ENCODE measurements at places on chromosomes 5 and 9.
A peak's percentile ranks its signal among the peaks of the same experiment; 100 is the strongest.

DNA sequence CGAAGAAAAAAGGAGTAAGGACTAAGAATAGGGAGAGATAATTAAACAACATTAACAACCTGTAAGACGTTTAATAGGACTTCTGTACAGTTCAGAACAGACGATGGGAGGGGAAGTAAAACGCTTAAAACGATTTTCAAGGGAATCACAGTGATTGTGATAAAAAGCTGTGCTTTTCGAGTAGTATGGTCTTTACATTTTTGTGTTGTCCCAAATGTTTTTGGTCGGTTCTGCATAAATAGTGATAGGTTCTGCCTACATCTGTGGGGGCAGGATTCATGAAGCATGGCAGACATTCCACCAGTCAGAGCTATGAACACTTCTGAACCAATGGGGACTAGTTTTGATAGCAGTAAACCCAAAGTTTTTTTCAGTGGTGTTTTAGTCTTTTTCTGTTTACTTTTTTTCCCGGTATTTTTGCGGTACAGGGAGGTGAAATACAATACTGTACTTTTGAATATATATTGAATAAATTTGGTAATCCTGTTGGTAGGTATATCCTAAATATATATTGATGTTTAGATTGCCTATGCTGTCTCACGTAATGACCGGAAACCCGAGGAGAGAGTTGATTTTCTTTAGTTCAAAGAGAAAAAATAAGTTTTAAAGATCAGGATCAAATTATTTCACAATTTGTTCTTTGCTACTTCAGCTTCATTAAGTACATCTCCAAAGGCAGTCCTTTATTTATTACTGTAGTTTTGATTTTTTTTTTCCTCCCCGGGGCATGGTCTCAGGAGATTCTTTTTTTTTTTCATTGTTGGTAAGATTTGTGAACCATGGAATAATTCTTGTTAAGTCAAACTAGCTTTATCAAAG lies 1.3 kb downstream of the ERBIN start:
- peak; percentile 26 for DNase-seq

GRCh38 chr9:121222524-121223171 lies 21.0 kb upstream of the RAB14 start:
- no peak for DNase-seq

- no peak for DNase-seq
These were observed 66.0 kb downstream of the KLF4 start for GRCh38 chr9:107423540-107423939.

- no peak for DNase-seq
These were observed 560.7 kb downstream of the ZNF608 start for GRCh38 chr5:124185716-124186115.

- DNase-seq = peak; percentile 29
These were observed 24.4 kb upstream of the COL5A1 start for GRCh38 chr9:134617246-134617645.

DNA sequence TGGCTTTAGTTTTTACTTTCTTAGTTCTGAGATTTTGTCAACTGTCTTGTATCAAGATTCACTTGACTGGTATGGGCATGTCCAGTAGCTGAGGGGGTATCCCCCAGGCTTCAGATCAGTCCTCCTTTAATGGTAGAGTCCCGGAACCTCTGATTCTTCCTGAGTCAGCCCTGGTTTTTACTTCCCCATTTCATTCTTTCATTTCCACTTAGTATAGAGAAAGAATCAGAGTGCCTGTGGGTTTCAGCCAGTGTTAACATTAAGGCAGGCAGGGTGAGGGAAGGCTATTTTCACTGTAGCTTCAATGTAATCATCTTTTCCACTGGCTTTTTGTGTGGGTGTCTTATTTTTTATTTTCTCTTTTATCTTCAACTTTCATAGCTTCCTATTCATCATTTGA lies 8.3 kb upstream of the COMMD10 start:
- no peak for DNase-seq

DNA sequence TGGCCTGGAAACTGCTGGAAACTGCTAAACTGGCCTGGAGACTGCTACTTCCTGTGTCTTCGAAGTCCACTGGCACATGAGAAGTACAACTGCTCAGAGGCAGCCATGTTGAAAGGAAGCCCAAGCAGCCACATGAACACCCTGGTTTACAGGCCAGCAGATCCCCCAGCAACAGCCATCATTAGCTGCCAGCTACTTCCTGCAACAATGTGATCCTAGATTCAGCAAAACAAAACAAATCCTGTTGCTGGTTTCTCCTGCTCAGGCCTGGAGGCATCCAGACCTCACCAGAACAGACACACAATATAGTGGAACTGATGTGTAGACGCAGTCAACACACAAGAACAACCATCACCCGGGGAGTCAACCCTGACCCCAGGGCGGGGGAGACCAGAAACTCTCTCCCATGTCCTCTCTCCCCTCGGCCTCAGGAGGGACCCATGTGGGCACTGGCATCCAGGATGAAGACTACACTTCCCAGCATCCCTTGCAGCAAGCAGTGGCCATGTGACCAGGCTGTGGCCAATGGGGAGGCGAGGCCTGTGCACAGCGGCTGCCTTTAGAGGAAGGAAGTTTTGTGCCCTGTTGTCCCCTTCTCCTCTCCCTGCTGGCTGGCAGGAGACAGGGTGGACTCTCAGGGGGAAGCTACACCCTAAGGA lies 9.2 kb upstream of the LCN15 start:
- no peak for DNase-seq

- no peak for DNase-seq
These were observed 56.6 kb downstream of the RASEF start for GRCh38 chr9:83006378-83006777.

DNA sequence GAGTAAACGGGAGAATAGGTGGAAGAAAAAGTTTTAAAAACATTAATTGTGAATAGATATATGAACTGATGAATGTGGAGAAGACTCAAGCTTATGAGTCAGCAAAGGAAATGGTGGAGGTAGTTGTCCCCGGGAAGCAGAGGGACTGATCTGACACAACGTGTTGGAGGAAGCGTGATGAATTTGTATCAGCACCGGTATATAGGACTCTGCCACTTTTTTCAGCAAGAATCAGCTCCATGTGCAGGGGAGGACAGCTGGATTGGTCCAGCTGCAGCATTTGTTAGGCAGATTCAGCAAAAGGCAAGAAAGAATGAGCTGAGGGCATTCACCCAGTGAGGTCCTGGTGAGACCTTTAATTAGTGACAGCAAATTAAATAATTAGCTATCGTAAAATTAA lies 276.0 kb downstream of the TENT4A start:
- no peak for DNase-seq

GRCh38 chr5:142501890-142502289 lies 177.1 kb upstream of the SPRY4 start:
- DNase-seq = no peak

DNA sequence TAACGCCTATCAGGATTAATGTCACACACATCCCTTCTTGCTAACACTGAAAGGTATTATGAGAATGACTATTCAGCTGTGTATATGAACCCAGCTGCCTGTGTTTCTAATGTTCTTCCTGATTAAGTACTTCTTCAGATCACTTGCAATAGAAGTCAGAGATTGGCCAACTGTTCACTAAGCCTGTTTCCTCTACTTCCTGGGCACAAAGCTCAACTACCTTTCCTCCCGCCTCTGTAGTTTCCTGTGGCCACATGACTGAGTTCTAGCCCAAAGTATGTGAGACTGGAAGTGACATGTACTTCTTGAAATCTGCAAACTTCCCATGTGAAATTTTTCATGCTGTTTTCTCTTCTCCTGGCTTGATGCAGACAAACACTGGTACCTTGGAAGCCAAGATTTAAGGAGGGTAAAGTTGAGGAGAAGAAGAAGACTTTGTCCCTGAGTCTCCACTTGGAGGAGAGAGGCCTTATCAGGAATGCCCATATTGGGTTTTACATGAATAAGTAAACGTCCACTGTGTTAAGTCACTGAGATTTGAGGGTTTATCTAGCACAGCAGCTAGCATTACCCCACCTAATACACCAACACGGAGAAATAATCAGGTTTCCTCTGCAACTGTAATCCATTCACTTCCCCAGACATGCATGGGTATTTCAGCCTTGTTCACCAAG lies 58.6 kb downstream of the SLIT3 start:
- DNase-seq = no peak

DNA sequence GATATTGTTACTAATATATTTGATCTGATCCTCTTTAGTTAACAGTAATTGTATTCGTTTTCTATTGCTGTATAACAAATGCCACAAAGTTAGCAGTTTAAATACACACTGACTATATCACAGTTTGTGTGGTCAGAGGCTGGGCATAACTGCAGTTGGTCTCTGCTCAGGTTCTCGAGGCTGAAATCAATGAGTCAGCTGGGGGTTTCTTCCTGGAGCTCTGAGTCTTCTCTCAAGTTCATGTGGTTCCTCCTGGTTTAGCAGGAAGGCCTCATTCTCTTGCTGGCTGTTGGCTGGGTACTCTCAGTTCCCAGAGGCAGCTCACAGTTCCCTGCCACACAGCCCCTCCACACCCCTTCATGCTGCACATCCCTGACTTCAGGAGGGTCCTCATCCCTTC lies 20.7 kb downstream of the COL23A1 start:
- no peak for DNase-seq

- no peak for DNase-seq
These were observed 671.4 kb downstream of the NR2F1-AS1 start for GRCh38 chr5:92909602-92909962.

GRCh38 chr5:144304688-144305087 lies 134.0 kb downstream of the KCTD16 start:
- DNase-seq = no peak

- DNase-seq = no peak
These were observed 190.4 kb downstream of the DRD1 start for GRCh38 chr5:175253597-175253996.

GRCh38 chr5:55081541-55081940 lies 20.9 kb upstream of the GZMA start:
- no peak for DNase-seq

DNA sequence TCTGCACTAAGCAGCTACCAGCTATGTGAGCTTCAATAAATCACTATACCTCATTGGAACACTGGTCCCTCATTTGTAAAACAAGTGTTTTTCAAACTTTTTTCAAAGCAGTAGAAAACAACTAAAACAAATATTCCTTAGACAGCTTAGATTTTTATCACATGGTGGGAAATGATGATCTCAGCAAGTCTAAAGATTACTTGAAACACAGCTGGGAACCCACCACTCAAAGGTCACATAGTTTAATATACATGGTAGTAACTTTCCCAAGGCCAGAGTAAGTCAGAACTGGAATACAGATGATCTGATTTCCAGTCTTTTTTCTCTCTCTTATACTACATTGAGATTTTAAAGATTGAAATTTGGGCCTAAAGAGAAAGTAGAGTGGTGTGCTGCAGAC lies 850 bp upstream of the C6 start:
- no peak for DNase-seq

DNA sequence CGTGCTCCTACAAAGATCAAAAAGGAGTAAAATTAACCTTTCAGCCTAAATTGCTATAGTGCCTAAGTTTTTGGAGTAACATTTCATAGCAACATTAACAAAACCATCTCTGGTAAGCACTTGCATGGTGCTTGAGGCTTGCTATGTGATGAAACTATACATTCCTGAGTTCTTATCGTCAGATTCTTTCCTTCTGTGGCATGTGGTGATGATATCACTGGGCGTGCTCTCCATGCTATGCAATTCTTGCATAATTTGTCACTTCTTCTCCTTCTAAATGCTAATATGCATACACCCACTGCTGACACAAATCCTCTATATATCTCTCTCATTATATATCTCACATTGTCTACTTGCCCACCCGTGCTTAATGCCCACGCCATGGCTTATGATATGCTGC lies 2019.9 kb downstream of the MAT2B start:
- DNase-seq = no peak

DNA sequence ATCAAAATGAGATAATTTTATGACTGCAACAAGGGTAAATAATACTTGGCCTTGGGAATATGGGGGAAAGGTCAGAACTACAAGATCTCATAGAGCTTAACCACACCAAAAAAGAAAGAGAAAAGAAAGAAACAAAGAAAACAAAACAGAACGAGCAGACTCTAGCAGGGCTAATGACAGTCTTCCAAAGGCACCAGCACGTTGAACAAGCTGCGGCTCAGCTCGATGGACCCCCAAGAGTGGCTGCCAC lies 689 bp downstream of the AK3 start:
- no peak for DNase-seq

- no peak for DNase-seq
These were observed 291.2 kb downstream of the BRINP1 start for GRCh38 chr9:119078015-119078414.

DNA sequence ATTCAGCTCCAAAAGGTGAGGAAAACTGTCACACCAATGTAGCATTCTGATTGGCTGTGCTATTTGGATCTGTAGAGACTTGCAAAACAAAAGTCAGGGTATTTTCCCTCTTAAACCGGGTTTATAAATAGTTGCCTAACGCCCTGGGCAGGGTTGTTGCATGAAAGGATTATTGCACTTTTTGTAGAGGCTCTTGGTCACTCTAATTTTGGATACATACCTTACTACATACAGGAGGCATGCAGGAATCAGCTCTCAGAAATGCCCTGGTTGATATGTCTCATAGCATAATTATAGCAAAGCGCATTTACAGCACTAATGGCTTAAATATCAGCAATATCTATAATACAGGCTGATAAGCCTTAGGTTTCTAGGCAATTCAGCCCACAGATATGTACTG lies 200.0 kb upstream of the GDNF start:
- no peak for DNase-seq

GRCh38 chr5:27313549-27313948 lies 275.2 kb upstream of the CDH9 start:
- DNase-seq = no peak

- no peak for DNase-seq
These were observed 9.8 kb upstream of the CPEB4 start for GRCh38 chr5:173878224-173878967.

DNA sequence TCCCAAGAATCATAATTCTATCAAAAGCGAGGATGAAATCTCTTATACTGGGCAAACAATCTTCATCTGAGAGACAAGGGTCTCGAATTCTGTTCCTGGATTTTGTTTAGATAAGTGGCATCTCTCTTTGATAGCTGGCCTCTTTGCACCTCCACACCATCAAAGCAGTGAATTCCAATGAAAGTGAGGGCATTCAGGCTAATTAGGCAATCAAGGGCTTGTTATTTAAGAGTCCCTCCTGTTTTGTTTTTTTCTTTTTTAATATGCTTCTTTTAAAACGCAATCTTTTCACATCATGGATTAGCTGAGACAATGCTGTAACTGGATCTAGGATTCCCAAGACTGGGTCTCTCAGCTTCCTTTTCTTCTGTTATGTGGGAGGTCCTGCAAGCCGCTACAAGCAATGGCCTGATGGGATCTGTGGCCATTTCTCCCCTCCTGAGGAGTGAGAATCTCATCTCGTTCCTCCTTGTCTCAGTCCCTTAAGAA lies 67.9 kb downstream of the TNC start:
- DNase-seq = no peak

- no peak for DNase-seq
These were observed 68.7 kb upstream of the WDR41 start for GRCh38 chr5:77560677-77561263.

- no peak for DNase-seq
These were observed 59.5 kb downstream of the SMIM23 start for GRCh38 chr5:171845040-171845630.

All from left hindlimb (tissue), 1 donor.